ENCODE measurements at places on chromosomes 11 and 22.
A peak's percentile ranks its signal among the peaks of the same experiment; 100 is the strongest.

DNA sequence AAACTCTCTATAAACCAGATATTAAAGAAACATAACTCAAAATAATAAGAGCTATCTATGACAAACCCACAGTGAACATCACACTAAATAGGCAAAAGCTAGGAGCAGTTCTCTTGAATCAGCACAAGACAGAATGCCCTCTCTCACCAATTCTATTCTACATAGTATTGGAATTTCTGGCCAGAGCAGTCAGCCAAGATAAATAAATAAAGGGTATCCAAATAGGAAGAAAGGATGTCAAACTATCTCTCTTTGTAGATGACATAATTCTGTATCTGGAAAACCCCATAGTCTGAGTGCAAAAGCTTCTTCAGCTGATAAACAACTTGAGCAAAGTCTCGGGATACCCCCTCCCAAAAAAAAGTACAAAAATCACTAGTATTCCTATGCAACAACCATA is 359.8 kb downstream of the LRRC4C start:
- no peaks in the 10 kb centered on the region for H3K36me3 ChIP-seq
- H3K27ac ChIP-seq: no peak overlapping the region
- DNase-seq: no peak
- H3K4me1 ChIP-seq: no peaks in the 10 kb centered on the region

DNA sequence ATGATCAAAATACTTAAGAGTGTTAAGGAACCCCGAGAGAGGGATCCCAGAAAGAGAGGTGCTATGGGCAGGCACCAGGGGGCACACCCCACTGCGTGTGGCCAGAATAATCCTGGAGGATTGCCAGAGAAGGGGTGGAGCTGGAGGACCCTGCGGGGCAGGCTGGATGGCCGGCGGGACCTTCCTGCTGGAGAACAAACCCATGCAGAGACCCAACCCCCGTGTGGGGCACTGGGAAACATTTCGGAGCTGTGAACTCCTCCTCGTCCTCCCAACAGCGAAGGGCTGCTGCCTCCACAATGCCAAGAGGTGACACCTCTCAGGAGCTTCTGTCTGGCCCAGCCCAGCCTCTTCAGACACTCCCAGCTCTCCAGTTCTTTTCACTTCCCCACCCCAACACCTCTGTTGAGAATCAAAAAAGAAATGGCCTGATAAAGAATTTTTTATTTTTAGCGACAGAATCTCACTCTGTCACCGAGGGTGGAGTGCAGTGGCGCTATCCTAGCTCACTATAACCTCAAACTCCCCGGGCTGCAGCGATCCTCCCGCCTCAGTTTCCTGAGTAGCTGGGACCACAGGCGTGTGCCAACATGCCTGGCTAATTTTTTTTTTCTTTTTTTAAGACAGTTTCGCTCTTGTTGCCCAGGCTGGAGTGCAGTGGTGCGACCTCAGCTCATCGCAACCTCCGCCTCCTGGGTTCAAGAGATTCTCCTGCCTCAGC is 25.6 kb downstream of the RHOD start:
- H3K27me3 ChIP-seq: no peaks in the 10 kb centered on the region
- H3K4me3 ChIP-seq: no peak overlapping the region
- peaks cover 7% of the 10 kb centered on the region for H3K4me1 ChIP-seq

DNA sequence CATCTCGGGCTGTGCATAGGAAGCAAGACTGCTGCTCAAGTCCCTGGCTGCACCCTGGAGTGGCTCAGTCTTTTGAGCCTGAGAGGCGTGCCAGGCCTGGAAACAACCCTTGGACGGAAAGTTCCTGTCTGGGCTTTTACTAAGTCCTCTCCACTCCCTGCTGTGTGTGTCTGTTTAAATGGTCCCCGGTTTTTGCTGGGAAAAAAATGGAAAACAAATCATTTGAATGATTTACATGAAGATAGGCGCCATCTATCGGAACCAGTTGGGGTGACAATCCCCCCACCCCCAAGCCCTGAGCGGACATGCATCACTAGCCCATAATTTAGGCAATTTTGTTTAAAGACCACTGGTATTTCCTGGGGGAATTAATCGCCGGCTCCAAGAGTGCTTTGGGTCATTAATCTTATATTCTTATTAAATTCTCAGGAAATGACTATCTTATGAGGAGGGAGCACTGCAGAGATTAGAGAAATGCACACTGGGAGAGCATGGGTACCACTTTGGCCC is 2.7 kb upstream of the GAB2 start:
- H3K27ac ChIP-seq: no peak overlapping the region
- H3K27me3 ChIP-seq: no peaks in the 10 kb centered on the region
- H3K36me3 ChIP-seq: no peaks in the 10 kb centered on the region
- H3K4me1 ChIP-seq: peaks cover 17% of the 10 kb centered on the region
- no peak overlapping the region for H3K4me3 ChIP-seq

DNA sequence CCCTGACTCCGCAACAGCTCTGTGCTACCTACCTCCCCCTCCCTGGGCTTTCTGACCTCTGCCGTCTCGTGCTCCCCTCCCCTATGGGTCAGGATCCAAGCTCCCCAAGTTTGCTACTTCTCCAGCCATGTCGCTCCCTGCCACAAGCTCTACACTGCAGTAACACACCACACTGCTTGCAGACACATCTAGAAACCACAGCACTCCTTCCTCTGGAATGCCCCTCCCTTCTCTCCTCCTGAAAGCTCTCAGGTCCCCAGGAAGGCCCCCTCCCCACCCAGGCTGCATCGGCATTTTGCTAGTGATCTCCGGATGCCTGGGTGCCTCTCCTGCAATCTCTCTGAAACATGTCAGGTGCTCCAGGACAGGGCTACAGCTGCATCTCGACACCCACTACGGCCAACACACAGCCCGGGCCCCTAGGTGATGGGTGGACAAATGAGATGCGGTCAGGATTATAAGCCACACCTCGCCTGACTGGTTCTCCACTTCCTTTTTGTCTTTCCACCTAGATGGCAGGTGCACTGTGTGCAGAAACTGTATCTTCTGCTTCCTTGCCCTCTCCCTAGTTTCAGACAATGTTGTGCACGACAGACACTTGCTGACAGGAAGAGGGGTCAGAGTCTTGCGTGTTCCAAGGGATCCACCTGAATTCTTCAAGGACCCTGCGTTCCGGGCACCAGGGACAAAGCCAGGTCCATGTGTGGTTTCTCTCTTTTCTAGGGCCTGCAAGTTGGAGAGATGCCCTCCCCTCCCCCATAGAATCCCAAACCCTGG is 22.9 kb downstream of the RPUSD4 start:
- H3K36me3 ChIP-seq: no peaks in the 10 kb centered on the region
- no peak for DNase-seq
- H3K27me3 ChIP-seq: no peaks in the 10 kb centered on the region
- no peak overlapping the region for H3K4me3 ChIP-seq

DNA sequence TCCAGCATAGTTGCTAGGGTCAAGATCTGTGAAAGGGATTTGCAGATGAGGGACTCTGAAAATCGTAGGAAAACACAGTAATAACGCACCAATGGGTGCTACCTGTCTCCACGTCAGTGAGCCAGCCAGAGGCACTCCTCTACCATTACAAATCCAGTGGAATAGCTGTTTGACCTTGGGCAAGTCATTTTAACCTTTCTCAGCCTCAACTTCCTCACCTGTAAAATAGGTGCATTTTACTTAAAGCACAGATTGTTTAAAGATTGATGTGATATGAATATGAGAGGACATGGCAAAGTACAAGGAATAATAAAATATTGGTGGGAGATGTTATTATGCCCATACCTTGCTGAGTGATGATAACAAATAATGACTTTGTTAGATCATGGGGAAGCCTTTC is 148.1 kb upstream of the TTC12 start:
- no peaks in the 10 kb centered on the region for H3K27me3 ChIP-seq
- no peak for DNase-seq
- H3K27ac ChIP-seq: no peak overlapping the region
- H3K36me3 ChIP-seq: no peaks in the 10 kb centered on the region

DNA sequence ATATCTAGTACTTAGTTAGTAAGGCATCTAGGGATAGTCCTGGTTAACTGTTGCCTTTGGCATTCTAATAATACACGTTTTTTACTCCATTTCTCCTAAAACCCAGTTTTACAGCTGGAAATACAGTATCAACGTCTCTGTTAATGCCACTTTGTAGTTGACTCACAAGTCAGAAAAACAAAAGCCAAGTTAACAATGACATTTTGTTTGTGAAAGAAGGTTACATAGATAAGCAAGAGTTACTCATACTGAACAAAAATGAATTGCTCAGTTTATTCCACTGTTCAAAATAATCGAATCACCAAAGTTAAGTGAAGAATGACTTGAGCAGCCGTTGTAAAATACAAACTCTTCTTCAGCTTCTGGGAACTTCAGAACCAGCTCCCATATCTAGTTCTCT is 540.3 kb downstream of the ETS1 start:
- H3K36me3 ChIP-seq: no peaks in the 10 kb centered on the region
- H3K27ac ChIP-seq: no peak overlapping the region
- DNase-seq: no peak
- H3K4me1 ChIP-seq: peaks cover 47% of the 10 kb centered on the region
- no peaks in the 10 kb centered on the region for H3K27me3 ChIP-seq

DNA sequence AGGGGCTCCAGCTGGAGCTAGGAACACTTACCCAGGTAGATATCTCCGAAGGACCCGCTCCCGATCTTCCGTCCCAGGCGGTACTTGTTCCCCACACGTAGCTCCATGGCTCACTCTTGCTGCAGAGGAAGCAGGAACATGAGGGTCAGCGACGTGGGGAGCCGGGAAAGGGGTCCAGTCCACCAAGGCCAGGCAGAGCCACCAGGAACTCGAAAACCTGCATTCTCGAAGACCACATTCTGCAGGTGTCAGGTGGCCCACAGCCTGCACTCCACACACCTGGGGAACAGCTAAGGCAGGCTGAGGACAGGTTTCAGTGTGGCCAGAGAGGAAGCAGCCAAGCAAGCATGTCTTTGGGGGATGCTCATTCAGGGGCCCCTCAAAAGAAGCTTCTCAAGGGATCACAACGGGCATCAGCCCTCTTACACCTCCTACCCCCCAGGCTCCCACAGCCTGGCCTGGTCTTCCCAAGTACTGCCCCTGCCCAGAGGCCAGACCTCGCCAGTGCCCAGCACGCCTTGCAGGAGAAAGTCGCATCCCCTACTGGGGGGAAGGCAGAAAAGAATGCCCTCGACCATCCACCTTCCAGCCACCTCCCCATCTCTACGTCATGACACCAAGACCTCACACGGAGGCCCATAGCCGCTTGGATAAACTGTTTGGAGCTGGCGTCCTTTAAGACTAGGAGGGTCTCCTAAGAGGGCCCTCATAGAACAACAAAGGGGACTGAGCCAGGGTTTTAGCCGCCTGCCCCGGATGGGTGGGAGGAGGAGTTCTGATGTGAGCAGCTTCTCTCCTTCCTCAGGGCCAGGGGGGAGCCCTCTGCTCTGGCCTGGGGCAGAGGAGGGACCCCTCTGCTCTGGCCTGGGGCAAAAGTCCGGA is 2.9 kb downstream of the CSNK1E start:
- peaks cover 39% of the 10 kb centered on the region for H3K4me1 ChIP-seq
- peak overlapping the region; percentile 91 for H3K27ac ChIP-seq
- no peak overlapping the region for H3K4me3 ChIP-seq

DNA sequence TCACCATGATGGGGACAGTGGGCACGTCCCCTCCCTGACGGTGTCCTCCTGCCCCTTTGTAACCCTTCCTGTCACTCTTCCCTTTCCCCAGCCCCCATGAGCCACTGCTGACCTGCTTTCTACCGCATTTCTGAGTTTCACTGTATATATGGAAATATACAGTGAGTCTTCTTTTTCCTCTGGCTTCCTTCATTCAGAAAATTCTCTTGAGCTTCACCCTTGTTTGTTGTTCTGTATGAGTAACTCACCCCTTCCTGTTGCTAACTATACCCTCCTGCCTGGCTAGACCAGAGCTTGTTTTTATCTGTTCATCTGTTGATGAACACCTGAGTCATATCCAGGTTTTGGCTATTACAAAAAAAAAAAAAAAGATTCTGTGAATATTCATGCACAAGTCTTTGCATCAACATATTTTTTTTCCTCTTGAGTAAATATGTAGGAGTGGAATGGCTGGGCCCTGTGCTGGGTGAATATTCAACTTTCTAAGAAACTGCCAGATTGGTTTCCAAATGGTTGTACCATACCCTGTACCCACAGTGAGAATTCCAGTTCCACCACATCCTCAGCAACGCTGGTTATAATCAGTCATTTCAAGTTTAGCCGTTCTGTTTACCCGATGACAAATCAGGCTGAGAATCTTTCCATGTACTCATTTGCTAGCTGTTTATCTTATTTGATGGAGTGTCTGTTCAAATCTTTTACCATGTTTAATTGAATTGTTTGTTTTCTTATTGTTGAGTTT is 62.0 kb downstream of the IGF2 start:
- H3K27ac ChIP-seq: no peak overlapping the region
- DNase-seq: no peak
- H3K36me3 ChIP-seq: no peaks in the 10 kb centered on the region
- H3K4me3 ChIP-seq: no peak overlapping the region
- H3K27me3 ChIP-seq: no peaks in the 10 kb centered on the region

GRCh38 chr22:22156716-22157347 is 87.8 kb upstream of the VPREB1 start:
- H3K4me1 ChIP-seq: no peaks in the 10 kb centered on the region
- H3K27ac ChIP-seq: no peak overlapping the region
- DNase-seq: peak; percentile 66
- no peaks in the 10 kb centered on the region for H3K36me3 ChIP-seq
- no peak overlapping the region for H3K4me3 ChIP-seq

- H3K36me3 ChIP-seq: no peaks in the 10 kb centered on the region
- H3K4me3 ChIP-seq: no peak overlapping the region
- no peak for DNase-seq
- H3K27ac ChIP-seq: no peak overlapping the region
Measured at GRCh38 chr11:25180187-25180586, 683.3 kb downstream of the LUZP2 start.

GRCh38 chr11:71355281-71355680 is 92.9 kb downstream of the DHCR7 start:
- H3K4me1 ChIP-seq: no peaks in the 10 kb centered on the region
- H3K27me3 ChIP-seq: no peaks in the 10 kb centered on the region
- no peaks in the 10 kb centered on the region for H3K36me3 ChIP-seq
- H3K27ac ChIP-seq: no peak overlapping the region
- H3K4me3 ChIP-seq: no peak overlapping the region
- no peak for DNase-seq

- no peaks in the 10 kb centered on the region for H3K36me3 ChIP-seq
- H3K27me3 ChIP-seq: no peaks in the 10 kb centered on the region
- DNase-seq: peak; percentile 58
- H3K4me1 ChIP-seq: peaks cover 60% of the 10 kb centered on the region
- peak overlapping the region; percentile 99 for H3K27ac ChIP-seq
Measured at GRCh38 chr11:66317322-66317722, 478 bp upstream of the CD248 start.

DNA sequence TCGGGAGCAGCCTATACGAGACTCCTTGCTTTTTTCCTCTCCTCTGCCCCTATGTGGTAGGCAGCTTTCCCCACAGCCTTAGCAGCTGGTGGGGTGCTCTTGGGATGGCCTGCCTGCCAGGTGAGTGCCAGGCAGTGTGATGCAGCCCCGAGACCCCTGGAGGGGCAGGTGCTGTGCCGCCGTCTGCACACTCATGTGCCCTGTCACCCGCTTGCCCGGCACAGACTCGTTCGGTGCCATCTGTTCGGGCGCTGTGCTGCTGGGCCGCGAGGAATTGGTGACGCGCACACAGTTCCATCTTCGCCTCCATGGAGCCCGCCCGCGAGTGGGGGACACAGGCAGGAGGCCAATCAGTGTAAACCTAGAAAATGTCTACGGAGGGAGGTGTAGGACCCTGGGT is 15.1 kb downstream of the TRMU start:
- H3K4me1 ChIP-seq: no peaks in the 10 kb centered on the region
- no peaks in the 10 kb centered on the region for H3K36me3 ChIP-seq
- no peaks in the 10 kb centered on the region for H3K27me3 ChIP-seq
- H3K27ac ChIP-seq: no peak overlapping the region

GRCh38 chr11:126061707-126062678 is 673 bp downstream of the CDON start:
- H3K4me3 ChIP-seq: peak overlapping the region; percentile 83
- H3K36me3 ChIP-seq: no peaks in the 10 kb centered on the region
- peaks cover 4% of the 10 kb centered on the region for H3K4me1 ChIP-seq
- H3K27ac ChIP-seq: peak overlapping the region; percentile 76
